ENCODE measurements at places on chromosomes 1 and 21. TPM values are rescaled to one million over a fixed set of nuclear protein-coding genes. Genes with fewer than 3 reads are reported as not detected.

- no peak for DNase-seq
Observed at GRCh38 chr21:46069166-46069565, 28.7 kb upstream of the COL6A2 start.

DNA sequence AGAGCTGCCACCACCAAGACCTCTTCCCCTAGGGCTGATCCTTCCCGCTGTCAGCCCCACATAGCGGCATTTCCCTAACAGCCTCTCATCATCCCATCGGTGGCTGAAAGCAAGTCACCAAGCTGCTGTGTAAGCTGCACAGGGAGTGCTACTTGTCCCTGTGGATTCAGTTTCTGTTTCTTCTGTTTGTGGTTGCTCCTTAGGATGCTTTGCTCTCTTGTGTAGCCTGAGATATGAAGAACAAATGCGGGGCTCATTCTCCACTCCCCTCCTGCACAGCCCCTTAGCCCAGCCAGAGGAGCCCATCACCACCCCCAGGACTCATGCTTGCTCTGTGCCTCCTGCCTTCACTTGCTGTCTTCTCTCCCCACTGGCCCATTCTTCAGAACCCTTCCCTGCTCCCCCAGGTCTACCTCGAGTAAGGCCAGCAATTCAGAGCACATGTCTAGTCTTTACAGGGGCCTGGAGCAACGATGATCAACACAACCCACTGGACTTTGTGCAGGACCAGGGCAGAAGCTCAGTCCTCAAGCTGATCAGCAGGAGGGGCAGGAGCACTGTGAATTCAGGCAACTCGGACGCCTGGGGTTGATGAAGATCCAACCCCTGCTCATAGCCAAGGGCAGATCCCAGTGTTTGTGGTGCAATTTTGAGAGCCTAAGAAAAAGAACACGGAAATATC is 82.6 kb upstream of the GALNT2 start:
- no peak for DNase-seq

DNA sequence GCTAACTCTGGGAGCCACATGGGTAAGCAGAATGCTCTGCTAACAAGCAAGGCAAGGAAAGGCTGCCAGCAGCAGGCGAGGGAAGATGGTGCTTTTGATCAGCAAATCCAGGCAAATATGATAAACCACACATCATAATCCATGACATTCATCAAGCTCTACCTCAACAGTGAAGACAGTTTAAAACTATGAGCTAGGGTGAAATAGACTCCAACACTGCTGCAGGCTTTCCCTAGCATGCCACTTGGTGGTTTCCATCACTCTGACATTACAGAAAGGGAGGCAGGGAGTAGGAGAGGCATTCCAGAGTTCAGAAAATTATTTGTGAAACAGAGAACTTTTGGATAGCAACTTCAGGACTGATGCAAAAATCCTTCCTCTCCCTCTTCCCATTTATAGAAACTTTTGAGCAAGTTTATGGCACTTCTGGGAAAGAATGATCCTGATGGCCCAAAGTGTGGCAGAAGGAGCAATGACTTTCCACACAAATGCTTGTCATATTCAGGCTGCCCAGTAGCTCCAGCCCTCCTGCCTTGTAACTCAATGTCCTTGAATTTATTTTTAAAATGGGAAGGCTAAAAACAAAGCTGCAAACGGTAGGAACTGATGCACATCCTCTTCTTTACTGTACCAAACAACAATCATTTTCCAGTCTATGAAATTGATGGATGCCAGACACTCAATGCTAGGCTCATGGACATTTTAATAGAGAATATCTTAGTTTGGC is 70.8 kb downstream of the SMYD2 start:
- DNase-seq = no peak

Gene CA6
- total RNA-seq = not detected

DNA sequence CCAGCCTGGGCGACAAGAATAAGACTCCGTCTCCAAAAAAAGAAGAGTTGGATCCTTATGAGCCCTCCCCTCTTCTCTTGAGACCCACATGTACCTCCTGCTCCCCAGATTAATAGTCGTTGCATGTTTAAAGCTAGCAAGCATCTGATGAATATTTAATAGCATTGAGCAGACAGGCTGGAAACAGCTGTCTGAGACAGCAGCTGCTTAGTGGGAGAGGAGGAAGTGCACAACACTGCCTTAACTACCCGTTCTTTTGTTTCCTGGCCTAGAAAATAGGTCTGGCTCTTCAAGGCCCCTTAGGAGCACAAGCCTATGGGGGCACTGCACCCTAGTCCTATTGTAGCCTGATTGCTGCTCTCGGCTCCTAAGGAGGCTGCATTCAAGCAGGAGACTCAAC is 17.3 kb upstream of the TMEM39B start:
- DNase-seq = no peak

DNA sequence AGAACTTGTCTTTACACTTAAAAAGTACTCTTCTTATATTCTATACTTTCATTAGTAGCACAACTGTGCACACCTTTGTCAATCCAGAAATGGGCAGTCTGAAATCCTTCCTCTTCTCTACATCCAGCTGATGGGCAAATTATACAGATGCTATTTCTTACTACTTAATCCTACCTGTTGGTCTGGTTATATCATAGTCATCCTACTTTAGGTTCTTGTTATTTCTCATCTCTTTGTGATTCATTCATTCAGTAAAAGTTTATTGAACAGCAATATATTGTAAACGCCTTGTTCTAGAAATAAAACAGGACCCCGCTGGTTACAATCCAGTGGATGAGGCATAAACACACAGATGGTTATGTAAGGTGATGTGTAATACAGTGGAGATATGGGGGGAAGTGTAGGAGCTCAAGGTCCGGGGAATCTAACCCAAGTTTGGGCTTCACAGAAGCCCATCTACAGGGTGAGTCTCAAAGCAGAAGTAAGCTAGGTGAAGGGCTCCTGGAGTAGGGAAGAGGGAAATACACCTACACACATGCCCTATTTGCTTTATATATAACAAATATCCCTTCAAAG is 11.8 kb upstream of the FUBP1 start:
- no peak for DNase-seq

Gene AIRE
- not detected for total RNA-seq

GRCh38 chr1:201673915-201674314 is 135.0 kb downstream of the NAV1 start:
- no peak for DNase-seq

DNA sequence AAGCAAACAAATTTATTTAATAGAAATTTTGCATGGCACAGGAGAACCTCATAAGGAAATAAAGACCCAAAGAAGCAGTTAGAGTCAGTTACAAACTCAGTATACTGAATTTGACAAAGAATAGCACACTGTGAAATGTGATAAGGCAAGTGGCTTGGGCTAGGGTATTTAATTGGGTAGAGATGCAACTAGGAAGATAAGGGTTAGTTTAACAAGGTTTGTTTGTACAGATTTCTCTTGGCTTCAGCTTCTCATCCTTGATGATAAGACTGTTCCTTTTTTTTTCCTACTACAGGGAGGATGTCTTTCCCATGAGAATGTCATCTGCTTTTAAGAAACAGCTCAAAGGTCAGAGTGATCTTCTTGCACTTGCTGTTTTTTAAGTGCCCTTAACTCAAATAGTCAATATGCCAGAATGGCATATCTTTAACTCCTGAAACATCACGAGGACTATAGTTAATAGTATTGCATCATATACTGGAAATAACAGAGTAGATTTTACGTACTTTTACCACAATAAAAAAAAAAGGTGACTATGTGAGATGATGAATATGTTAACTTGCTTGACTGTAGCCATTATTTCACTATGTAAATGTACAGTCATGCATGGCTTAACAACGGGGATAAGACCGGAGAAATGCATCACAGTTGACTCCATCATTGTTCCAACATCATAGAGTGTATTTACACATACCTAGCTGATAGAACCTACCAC is 9.2 kb upstream of the TRAF3IP3 start:
- no peak for DNase-seq

Gene DCST2
- total RNA-seq = 0.37 TPM

- peak; percentile 54 for DNase-seq
Observed at GRCh38 chr1:67052741-67053534, 1.0 kb downstream of the SLC35D1 start.
